ENCODE measurements at places on chromosomes 5 and 9.

DNA sequence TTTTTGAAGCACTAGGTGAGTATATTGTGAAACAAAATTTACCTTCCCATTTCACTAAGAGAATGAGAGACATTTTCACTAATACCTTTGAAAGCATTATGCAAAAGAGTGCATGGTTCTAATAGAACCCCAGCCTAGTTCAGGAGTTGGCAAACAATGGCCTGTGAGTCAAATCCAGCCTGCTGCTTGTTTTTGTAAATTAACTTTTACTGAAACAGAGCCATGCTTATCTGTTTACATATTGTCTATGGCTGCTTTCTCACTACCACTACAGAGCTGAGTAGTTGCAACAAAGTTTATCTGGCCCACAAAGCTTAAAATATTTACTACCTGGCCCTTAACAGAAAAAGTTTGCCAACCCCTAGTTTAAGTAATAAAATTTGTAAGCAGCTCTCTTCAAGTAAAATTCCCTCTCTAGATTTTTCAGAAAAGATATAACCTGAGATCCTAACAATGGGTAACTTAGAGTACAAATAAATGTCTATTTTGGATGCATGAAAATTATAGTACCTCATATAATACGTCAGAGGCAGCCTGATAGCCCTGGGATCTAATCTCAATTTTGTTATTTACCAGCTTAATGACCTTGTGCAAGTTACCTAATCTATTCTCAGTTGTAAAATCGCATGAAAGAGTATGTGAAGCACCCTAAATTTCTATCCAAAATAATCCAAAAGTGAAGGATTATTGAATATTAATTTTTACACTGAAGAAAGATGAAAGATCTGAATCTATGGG is 50.7 kb upstream of the ARL15 start:
- DNase-seq = no peak

GRCh38 chr5:95526871-95527270 is 27.9 kb downstream of the SKIC3 start:
- no peak for DNase-seq

GRCh38 chr5:11985993-11986392 is 81.7 kb upstream of the CTNND2 start:
- DNase-seq = no peak

- no peak for DNase-seq
Measured at GRCh38 chr9:34502471-34502870, 20.3 kb downstream of the ENHO start.

DNA sequence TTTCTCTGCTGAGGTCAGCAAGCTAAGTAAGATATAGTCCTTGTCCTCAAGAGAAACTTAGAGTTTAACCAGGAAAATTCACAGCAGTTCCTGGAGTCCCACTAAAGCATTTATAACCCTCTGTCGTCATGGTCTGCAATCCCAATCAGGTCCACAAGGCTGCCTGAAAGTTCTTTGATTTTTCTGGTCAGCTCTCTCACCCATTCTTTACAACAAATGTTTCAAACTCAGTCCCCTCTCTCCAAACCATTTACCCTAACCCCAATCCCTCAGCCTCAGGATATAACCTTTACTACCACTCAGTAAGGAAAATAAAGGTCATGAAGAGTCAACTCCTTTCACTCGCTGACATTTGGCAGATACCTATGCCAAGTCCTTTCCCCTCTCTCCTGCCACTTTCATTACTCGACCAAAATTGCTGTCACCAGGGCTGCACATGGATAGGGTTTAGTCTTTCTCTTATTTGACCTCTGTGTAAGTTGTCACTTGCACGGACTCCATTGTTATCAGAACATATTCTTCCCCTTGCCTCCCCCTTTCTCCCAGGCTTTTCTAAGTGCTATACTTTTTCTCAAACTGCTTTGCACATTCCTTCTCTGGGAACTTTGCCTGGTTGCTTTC is 936.6 kb downstream of the NR2F1-AS1 start:
- no peak for DNase-seq

GRCh38 chr9:99515093-99515492 is 293.0 kb downstream of the SEC61B start:
- DNase-seq = no peak

DNA sequence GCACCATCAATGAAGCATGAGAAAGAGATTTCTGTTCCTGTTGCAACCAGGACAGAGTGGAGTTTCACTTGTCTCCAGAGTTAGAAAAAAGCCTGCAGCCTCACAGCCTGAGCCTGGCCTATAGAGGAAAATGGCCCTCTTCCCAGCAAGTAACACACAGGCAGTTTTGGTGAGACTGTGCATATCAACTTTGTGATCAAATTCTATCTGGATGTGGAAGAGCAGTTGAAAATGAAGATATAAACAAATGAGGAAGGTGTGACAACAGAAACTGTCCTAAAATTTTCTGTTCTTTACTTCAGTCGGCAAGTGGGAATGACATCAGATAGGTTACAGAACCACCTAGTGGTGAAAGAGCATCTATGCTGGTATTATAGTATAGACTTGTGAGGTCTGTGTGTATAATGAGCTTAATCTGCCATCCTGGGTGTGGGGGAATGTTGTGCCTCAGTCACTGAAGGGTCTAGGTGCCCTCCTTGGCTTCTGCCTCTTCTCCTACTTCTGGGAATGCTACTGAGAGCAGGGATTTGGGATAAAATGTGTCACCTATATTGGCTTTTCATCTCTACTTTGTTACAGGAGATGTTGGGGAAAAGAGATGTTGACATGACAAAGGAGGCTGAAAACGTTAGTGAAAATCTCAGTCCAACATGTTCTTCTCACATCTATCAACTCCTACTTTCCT is 28.2 kb downstream of the YIPF5 start:
- DNase-seq = no peak

DNA sequence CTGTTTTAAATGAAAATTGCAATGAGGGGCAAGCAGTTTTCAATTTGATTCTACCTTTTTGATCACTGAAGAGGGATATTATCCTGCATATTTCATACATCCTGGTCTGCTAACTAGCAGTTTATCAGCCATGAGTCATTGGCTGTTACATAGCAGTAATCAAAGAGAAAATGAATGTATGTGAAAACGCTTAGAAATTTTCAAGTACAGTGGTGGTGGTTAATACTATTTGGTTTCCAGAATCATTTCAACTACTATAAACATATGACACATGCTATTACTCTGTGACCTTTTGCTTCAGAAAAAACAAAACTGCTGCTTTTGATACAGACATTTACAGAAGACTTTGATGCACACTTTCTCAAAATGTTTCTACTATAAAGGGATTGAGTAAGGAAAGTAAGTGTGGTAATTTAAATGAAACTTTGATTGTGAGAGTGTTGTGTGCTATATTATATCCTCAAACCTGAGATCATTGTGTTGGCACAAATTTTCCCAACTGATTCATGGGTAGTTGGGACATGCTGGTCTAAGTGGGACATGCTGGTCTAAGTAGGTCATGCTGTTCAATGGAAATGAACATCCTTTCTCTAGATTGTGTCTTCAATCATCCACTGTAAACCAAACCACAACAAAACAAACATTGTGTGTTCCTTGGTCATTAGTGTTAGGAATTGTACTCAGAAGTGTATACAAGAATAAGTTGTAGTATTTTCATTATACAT is 5.1 kb downstream of the RNF14 start:
- no peak for DNase-seq

GRCh38 chr5:82422751-82423181 is 144.6 kb upstream of the RPS23 start:
- DNase-seq = no peak

GRCh38 chr9:114098021-114098935 is 814 bp downstream of the KIF12 start:
- peak; percentile 19 for DNase-seq

DNA sequence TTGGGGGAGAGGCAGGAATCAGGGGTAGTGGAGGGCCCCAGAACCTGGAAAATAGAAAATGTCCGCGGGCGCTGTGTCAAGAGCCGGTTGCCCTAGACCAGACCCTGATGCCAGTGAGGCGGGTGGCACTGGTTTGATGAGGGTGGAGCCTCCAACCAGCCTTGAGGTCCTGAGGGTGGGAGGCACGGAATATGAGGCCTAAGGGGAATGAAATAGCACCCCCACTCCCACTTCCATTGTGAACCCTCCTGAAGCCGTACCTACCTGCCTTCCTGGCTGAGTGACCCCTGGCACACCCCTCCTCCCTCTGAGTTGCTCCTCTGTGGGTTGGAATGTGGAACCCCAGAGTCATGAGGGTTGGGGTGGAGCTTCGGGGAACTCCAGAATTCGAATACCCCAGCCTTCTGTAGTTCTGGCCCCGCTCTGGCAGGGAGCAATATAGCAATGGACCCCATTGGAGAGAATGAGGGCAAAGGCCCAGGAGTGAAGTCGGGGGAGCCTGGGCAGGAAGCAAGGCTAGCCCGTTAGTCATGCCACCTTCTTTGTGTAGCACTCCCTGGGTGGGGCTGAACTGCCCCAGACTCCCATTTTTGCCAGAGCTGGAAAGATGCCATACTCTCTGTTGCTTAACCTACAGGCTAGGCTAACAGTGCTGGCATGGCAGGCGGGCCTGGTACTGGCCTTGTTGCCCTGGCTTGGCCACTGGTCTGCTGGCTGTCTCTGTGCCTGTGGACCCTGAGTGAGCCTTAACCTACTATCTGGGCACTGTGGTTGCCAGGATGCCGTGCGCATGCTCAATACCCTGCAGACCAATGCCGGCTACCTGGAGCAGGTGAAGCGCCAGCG is 1.0 kb downstream of the FPGS start:
- DNase-seq = no peak

- DNase-seq = no peak
Measured at GRCh38 chr5:113546703-113547183, 33.2 kb downstream of the YTHDC2 start.

DNA sequence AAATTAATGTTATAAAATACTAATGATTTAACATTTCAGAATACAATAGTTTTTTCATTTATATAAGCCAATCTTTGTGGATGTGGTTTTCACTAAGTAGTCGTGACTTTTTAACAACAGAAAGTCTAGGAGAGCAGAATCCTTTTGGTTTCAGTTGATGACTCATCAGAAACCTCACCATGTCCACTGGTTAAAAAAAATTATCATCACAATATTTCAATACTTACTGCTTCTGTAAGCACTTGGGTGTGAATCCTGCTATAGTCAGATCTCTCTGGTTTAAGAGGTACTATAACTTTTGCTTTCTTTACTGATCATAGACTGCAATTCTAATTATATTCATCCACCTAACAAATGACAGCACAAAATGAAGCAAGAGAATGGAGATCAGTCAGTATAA is 77.2 kb downstream of the MRPS30 start:
- no peak for DNase-seq

GRCh38 chr5:132372127-132372526 is 2.6 kb downstream of the SLC22A5 start:
- DNase-seq = no peak

- no peak for DNase-seq
Measured at GRCh38 chr5:160289356-160289651, 23.1 kb downstream of the CCNJL start.

GRCh38 chr9:87193925-87194868 is 246.9 kb upstream of the GAS1 start:
- no peak for DNase-seq

DNA sequence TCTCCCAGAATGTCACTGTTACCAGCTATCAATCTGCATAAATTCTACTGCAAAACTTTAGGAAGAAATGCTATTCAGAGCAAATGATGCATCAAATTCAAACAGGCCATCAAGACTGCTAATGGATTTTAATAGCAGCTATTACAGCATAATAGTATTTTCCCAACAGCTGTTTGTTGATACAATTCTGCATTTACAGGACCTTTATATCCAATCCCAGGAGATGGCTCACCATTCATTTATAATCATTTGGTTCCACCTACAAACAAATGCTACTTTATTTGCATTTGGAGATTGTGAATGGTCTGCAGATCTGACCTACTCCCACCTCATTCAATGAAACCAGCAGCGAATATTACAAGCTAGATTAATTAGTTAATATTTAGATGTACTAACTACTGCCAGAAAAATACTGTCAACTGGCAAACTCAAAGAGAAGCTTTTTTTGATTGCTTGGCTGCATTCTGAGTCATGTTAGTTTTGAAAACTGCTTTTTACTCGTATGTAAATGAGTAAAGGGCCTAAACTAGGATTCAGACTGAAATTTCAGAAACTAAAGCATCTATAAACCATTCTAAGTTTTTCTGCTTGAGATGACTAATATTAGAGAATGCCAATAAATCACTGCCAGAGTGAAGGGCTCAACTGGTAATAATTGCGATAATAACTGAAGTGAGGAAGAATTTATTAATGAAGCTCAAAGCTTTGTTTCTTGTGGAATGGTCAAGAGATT is 7.1 kb upstream of the PCA3 start:
- no peak for DNase-seq

DNA sequence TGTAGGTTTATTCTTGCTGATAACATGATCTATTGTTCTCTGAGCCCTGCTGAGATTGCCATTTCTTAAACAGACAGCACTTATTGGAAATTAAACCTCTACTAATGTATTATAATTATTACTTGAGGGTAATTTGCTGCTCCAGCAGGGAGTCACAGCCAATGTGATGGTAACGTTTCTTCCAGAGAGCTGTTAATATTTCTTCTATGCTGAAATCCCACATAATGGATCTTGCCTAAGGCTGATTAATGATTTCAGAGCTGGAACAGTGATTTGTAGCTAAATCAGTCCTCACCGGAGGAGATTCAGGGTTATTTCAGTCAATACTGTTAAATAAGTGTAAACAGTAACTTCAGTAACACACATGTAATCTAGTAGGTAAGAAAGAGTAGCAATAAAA is 170.1 kb downstream of the CDH12 start:
- no peak for DNase-seq

DNA sequence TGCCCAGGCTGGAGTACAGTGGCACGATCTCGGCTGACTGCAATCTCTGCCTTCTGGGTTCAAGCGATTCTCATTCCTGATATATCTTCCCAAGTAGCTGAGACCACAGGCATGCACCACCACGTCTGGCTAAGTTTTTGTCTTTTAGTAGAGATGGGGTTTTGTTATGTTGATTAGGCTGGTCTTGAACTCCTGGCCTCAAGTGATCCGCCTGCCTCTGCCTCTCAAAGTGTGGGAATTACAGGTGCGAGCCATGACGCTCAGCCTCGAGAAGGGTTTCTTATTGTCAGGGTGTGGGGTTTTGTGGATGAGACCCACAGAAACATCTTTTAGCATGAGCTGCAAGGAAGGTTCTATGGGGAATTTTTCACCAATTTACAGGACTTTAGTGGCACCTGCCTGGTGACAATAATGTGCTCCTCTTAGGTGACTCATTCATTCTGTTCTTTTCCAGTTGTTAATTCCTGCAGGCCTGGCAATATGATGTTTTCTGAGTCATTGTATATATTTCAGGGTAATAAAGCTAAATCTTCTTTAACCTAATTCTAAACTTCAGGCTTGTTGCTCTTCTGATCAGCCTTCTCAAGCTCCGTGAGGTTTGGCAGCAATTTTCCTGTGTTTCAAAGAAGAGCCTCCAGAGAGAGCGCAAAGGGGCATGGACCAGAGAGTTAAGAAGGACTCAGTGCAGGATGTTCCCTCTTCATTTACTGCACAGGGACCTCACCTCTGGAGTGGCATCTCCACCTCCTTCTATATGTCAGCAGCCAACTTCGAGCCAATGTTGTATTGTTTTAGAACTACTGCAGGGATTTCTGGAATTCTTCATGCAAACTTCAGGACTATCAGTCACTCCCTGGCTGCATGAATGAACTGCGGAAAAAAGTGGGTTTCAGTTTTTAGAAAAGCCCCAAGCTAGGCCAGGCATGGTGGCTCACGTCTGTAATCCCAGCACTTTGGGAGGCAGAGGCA is 77.8 kb upstream of the ZNF618 start:
- DNase-seq = no peak

All from activated CD4-positive, alpha-beta T cell treated with anti-CD3 and anti-CD28 coated beads, Interleukin-2, amount 10 ng/mL, durations not matched to agents 7 days and 5 days (primary cell).